Astrocyte (in vitro differentiated cells and primary cell): ENCODE measurements at places on chromosomes 7 and 10. TPM values are rescaled to one million over a fixed set of nuclear protein-coding genes. Genes with fewer than 3 reads are reported as not detected.

- DNase-seq, result no peak
Observed at GRCh38 chr7:156222151-156222550, 409.9 kb upstream of the SHH start.

CCL24 gene
- not detected in 2 replicates for total RNA-seq

GRCh38 chr10:26555719-26556368, 117.7 kb downstream of the APBB1IP start:
- DNase-seq, result peak; percentile 58

FGL2 gene
- not detected in 2 replicates for total RNA-seq

GRCh38 chr10:97708976-97709946, 4.3 kb upstream of the MARVELD1 start:
- DNase-seq, result peak; percentile 68

ZFYVE27 gene
- total RNA-seq, result 31.3 and 32.8 TPM in 2 replicates
